T-helper 2 cell treated with Interferon-gamma antibody and Interleukin-4, amounts not matched to agents 100 ng/mL and 5 ng/mL, for 36 hours (primary cell): ENCODE measurements at places on chromosomes 5 and 9. TPM values are rescaled to one million over a fixed set of nuclear protein-coding genes. Genes with fewer than 3 reads are reported as not detected.

CBY3 gene
- 0.32 and 0.57 TPM in 2 replicates for total RNA-seq

ARID3C gene
- total RNA-seq, result 0.14 TPM in 2 replicates

FOXD4L3 gene
- total RNA-seq, result 0.16 TPM in 1 of 2 replicates, not detected in the other

P4HA2 gene
- 14.6 and 16.8 TPM in 2 replicates for total RNA-seq

KIF12 gene
- total RNA-seq, result not detected in 2 replicates

ALG2 gene
- 31.8 and 33.2 TPM in 2 replicates for total RNA-seq

ZNF462 gene
- total RNA-seq, result 0.05 and 0.18 TPM in 2 replicates

CATSPER3 gene
- total RNA-seq, result 0.70 and 0.95 TPM in 2 replicates

PRDM9 gene
- not detected in 2 replicates for total RNA-seq

ZNF189 gene
- total RNA-seq, result 10.0 and 11.6 TPM in 2 replicates

SCGB3A2 gene
- not detected in 2 replicates for total RNA-seq

SPAG8 gene
- 0.95 and 1.4 TPM in 2 replicates for total RNA-seq

BSPRY gene
- 7.4 and 7.6 TPM in 2 replicates for total RNA-seq

HTR4 gene
- total RNA-seq, result not detected in 2 replicates

GRM6 gene
- not detected in 2 replicates for total RNA-seq

PALM2AKAP2 gene
- total RNA-seq, result not detected in 2 replicates

HEMGN gene
- 3.0 and 3.6 TPM in 2 replicates for total RNA-seq
